Neural cell (in vitro differentiated cells): ENCODE measurements at places on chromosomes 1 and 21. TPM values are rescaled to one million over a fixed set of nuclear protein-coding genes. Genes with fewer than 3 reads are reported as not detected.

The RNU1-2 gene
- under 0.01 TPM in 1 of 2 replicates, not detected in the other for polyA plus RNA-seq

The SMPDL3B gene
- polyA plus RNA-seq, result 0.56 TPM in 1 of 2 replicates, not detected in the other

The DCDC2B gene
- not detected in 2 replicates for polyA plus RNA-seq

The BTBD19 gene
- polyA plus RNA-seq, result 0.16 TPM in 1 of 2 replicates, not detected in the other

The CBS gene
- 16.3 and 28.5 TPM in 2 replicates for polyA plus RNA-seq

The NEK2 gene
- polyA plus RNA-seq, result 0.98 and 1.1 TPM in 2 replicates

The WDR3 gene
- 20.6 and 21.6 TPM in 2 replicates for polyA plus RNA-seq

The SPRR2E gene
- not detected in 2 replicates for polyA plus RNA-seq

The CELA2A gene
- not detected in 2 replicates for polyA plus RNA-seq

The KMO gene
- polyA plus RNA-seq, result 0.72 TPM in 1 of 2 replicates, not detected in the other

The GPR3 gene
- 0.12 and 0.54 TPM in 2 replicates for polyA plus RNA-seq

The KCNH1 gene
- polyA plus RNA-seq, result 2.3 and 3.9 TPM in 2 replicates

The BEND5 gene
- 58.6 and 64.9 TPM in 2 replicates for polyA plus RNA-seq

The LRRC71 gene
- polyA plus RNA-seq, result not detected in 2 replicates

The LENEP gene
- polyA plus RNA-seq, result 3.9 TPM in 1 of 2 replicates, not detected in the other

The TDRD10 gene
- not detected in 2 replicates for polyA plus RNA-seq

The KCNN3 gene
- polyA plus RNA-seq, result 2.2 and 2.4 TPM in 2 replicates

The DRAXIN gene
- polyA plus RNA-seq, result 33.5 and 35.5 TPM in 2 replicates

The KRTAP13-2 gene
- polyA plus RNA-seq, result not detected in 2 replicates

The PGLYRP4 gene
- polyA plus RNA-seq, result not detected in 2 replicates

The KRTAP21-2 gene
- polyA plus RNA-seq, result not detected in 2 replicates

The KCNJ10 gene
- not detected in 2 replicates for polyA plus RNA-seq

The REN gene
- not detected in 2 replicates for polyA plus RNA-seq

The OVAAL gene
- not detected in 2 replicates for polyA plus RNA-seq

The ATP1A4 gene
- polyA plus RNA-seq, result not detected in 2 replicates

The GPX7 gene
- 1.3 and 1.8 TPM in 2 replicates for polyA plus RNA-seq

The THEM5 gene
- not detected in 2 replicates for polyA plus RNA-seq

The VAV3 gene
- 7.6 and 10.3 TPM in 2 replicates for polyA plus RNA-seq

The TRIM33 gene
- 47.5 and 58.7 TPM in 2 replicates for polyA plus RNA-seq

The CASP9 gene
- polyA plus RNA-seq, result 13.4 and 13.7 TPM in 2 replicates

The SLC25A33 gene
- polyA plus RNA-seq, result 14.8 and 19.1 TPM in 2 replicates

The MRPS21 gene
- 170 TPM in 2 replicates for polyA plus RNA-seq

The EMC1 gene
- 75.1 and 75.3 TPM in 2 replicates for polyA plus RNA-seq

The FLG2 gene
- not detected in 2 replicates for polyA plus RNA-seq

The SPATA46 gene
- not detected in 2 replicates for polyA plus RNA-seq

The ZNF695 gene
- polyA plus RNA-seq, result 8.0 and 8.4 TPM in 2 replicates

The SFN gene
- 0.25 TPM in 1 of 2 replicates, not detected in the other for polyA plus RNA-seq

The CNIH3 gene
- polyA plus RNA-seq, result 4.7 and 9.3 TPM in 2 replicates

The AMY2B gene
- 48.1 and 51.3 TPM in 2 replicates for polyA plus RNA-seq

The SYNC gene
- polyA plus RNA-seq, result not detected in 2 replicates

The HHAT gene
- 4.4 and 5.3 TPM in 2 replicates for polyA plus RNA-seq

The DSTYK gene
- polyA plus RNA-seq, result 10.7 and 12.1 TPM in 2 replicates

The GSTM4 gene
- polyA plus RNA-seq, result 0.06 and 0.71 TPM in 2 replicates

The FAM163A gene
- 0.14 and 0.21 TPM in 2 replicates for polyA plus RNA-seq

The LEMD1 gene
- 62.8 and 67.6 TPM in 2 replicates for polyA plus RNA-seq

The ANGPTL1 gene
- not detected in 2 replicates for polyA plus RNA-seq
